Neural crest cell (in vitro differentiated cells): ENCODE measurements at places on chromosomes 3 and 15.
A peak's percentile ranks its signal among the peaks of the same experiment; 100 is the strongest.

GRCh38 chr15:70514251-70514650, 249.1 kb downstream of the UACA start:
- no peak for DNase-seq

DNA sequence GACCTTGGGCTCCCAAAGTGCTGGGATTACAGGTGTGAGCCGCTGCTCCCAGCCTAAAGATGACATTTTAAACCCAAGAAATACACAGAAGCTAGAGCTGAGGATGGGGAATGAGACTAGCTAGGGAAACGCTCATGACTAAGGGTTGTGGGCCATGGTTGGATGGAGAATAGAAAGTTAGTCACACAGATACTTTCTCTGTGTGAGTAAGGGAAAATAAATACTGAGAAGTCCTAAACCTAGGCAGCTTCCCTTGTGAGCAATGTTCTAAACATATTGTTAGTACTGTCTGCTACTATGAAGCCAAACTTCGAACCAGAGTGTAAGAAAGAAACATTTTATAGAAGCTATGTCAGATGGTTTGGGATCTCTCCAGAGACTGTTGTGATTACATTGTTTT, 304.8 kb upstream of the STAC start:
- no peak for DNase-seq

DNA sequence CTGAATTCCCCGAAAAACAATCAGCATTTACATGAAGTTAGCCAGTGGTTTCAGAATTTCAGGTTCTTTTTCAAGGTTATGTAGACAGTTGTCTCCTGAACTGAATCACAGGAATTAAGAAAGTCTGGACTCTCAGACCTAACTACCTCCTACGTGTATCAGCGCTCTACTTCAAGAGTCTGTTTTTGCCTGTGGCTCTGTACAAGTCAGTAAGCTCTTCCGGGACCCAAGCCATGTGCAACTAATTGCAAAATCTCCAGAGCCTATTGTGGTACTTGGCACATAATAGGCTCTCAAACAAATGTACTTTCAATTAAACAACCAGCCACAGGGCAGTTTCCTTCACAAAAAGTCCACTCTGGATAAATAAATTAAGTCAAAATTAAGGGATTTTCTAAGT, 414.2 kb downstream of the PDCD6IP start:
- no peak for DNase-seq

DNA sequence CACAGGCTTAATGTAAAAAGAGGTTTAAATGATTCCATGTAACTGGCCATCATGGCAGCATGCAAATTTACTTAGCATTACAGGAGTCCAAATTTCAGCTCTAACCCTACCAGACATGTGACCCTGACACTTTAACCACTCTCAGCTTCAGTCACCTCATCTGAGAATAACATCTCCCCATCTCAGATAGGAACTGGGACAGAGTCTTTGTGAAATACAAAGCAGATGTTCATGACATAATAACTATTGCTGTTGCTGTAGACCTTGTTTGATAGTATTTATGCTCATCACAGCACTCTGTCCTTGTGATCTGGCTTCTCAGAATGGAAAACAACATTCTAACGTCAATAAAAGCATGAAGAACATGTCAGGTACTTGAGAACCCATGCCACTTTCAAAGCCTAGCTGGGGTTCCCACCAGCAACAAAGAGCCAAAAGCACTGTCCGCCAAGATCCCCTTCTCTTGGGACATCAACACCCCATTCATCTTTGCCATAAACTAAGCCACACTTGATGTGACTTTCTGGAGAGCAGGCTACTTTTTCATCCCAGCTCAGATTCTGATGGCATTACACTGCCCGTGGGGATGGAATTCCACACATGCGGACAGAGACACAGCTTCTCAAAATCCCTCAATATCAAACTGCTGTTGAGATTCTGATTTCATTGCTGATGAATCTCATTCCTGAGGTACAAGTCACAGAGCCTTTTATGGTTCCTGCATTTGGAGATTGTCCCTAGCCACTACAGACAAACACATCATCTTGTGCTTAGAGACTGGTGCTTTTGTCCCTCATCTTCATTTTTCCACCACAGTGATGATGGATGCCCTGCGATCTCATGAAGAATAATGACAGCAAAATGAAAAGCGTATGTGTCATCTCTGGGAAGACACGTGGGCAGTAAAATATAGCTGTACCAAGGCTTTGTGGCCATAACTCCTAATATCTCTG, 202.7 kb downstream of the TNIK start:
- DNase-seq: no peak

DNA sequence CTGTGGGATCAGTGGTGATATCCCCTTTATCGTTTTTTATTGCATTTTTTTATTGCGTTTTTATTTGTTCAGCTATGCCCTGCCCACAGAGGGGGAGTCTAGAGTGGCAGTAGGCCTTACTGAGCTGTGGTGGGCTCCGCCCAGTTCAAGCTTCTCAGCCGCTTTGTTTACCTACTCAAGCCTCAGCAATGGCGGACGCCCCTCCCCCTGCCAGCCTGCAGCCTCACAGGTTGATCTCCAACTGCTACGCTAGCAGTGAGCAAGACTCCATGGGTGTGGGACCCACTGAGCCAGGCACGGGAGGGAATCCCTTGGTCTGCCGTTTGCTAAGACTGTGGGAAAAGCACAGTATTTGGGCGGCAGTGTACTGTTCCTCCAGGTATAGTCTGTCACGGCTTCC, 500.6 kb upstream of the MCTP2 start:
- no peak for DNase-seq

- no peak for DNase-seq
Measured at GRCh38 chr3:112561484-112561733, 353 bp downstream of the ATG3 start.

DNA sequence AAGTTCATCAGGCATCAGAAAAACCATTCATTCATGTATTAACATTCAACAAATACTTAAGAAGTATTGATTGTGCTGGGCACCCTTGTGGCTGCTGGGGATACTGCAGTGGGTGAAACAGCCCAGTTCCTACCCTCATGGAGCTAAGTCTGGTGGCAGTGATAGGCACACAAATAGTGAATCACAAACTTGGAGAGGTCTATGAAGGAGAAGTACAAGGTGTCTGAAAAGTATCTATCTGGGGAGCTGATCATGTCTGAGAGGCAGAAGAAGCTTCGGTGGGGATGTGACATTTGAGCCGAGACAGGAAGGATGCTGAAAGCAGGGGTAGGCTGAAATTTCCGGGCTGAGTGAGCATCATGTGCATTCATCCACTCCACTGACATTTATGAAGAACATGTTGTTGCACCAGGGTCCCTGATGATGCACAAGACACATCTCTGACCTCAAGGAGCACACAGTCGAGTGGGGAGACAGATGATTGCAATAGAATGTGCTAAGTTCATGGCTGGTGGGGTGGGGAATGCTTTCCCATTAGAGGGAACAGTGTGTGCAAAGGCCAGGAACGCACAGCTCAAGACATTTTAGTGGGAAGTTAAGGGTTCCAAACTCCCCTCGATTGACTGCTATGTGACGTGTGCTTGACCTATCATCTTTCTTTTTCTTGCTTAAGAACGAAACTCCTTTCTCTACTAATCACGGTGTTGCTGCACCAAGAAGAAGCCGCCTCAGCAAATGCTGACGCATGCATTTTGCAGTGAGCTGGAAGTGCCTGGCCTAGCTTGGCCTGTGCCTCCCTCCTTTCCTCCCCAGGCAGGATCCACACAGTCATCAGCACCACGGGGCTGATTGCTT, 309.1 kb upstream of the ICE2 start:
- no peak for DNase-seq

GRCh38 chr15:80662129-80662528, 33.0 kb upstream of the ABHD17C start:
- DNase-seq: no peak

- DNase-seq: no peak
Measured at GRCh38 chr3:132709761-132710160, 12.4 kb downstream of the NPHP3 start.

- DNase-seq: no peak
Measured at GRCh38 chr3:169496402-169496801, 167.1 kb downstream of the MECOM start.

DNA sequence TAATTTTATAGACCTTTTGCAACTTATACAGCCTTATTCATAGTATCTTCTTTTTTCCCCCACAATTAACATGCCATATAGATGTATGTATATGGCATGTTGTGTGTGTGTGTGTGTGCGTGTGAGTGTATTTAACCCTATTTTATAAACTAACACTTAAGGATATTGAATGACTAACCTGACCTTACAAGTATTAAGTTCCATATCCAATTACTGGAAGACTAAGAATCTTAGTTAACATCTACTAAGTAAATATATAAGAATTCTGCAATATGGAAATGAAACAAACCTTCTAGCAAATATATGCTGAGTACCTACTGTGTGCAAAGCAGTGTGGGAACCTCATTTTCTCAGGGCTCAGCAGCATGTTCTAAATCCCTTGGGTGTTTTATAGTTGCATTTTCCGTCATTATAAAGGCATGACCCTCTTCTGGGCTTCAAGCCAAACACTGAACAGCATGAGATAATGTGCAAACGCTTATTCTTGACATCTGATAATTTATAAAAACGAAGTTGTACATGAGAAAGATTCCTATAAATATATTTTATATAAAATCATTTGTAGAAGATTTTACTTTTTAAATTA, 105.5 kb downstream of the NLGN1 start:
- no peak for DNase-seq

DNA sequence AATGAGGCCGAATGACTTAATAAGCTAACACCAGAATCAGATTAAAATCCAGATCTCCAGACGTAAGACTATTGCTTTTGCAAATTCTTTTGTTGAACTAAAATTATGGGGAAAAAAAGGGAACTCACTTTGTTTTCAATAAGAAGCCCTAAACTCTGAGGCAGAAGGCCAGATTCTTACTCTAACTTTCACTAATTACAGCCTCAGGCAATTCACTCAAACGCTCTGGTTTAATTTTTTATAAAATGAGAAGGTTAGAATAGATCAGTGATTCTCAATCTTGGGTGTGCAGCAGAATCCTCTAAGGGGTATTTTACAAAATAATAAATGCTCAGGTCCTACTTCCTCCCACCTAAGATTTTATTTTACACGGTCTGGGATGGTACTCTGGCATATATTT, 38.1 kb downstream of the C3orf70 start:
- DNase-seq: no peak

DNA sequence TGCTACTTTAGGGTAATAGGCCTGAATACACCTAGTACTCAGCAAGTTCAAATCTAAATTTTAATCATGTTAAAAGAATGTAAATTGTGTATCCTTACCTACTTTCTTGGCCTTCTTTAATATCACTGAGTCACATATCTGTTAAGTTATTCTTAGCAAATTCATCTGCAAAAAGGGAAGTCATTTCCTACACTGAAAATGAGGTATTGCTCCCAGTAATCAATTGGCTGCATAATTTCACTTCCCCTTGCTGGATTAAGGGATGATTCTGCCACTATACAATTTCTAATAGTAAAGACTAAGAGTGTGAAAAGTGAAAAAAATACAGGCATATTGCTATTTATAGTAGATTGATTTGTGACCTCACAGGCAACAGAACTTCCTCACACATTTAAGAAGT, 47.8 kb downstream of the CCDC54 start:
- no peak for DNase-seq

- DNase-seq: no peak
Measured at GRCh38 chr15:64742385-64742784, 33.0 kb downstream of the RBPMS2 start.

- no peak for DNase-seq
Measured at GRCh38 chr15:25177955-25178801, 223.4 kb downstream of the SNRPN start.

DNA sequence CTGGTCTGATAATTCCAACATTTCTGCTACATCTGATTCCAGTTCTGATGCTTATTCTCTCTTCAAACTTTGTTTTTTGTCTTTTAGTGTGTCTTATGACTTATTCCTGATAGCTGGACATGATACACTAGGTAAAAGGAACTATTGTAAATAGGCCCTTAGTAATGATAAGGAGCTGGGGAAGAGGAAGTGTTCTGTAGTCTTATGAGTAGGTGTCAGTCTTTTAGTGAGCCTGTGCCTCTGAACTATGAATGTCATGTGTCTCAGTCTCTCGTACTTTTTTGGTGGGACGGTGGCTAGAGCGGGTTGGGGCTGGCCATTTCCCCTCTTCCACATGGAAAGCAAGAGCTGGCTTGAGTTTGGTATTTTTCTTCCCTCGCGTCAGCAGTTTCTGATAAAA, 41.2 kb downstream of the PCCB start:
- no peak for DNase-seq

DNA sequence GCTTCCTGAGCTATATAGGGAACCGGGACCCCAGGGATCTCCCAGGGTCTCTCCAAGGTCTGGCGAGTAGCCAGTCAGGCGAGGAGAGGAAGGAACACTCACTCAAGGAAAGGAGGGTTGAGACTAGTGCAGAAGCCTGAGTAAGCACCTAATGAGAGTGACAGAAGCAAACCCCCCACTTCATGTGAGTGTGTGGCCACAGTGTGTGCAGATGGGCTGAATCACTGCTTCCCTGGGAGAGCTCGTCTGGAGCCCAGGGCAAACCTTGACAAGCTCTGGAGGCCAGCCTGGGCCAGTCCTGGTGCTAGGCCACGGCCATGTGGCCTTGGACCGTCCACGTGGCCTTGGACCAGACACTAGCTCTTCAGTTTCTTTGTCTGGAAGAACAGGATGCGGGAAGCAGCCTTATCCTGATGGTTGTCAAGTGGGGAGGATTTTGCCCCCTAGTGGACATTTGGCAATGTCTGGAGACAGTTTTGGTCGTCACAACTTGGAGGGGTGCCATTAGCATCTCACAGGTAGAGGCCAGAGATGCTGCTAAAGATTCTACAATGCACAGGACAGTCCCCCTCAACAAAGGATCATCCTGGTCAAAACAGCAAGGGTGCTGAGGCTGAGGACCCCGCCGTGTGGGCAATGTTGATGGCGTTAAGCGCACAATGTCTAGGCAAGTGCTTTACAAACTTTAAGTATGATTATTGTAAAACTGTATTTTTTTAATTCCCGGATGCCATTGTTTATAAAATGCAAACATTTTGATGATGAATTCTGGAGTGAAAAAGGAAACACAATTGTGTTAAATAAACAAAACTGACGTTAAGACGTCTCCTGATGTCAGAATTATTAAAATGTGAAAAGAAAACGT, 34.8 kb upstream of the CTSH start:
- DNase-seq: peak; percentile 48

- no peak for DNase-seq
Measured at GRCh38 chr3:140122183-140122582, 187.2 kb downstream of the CLSTN2 start.

DNA sequence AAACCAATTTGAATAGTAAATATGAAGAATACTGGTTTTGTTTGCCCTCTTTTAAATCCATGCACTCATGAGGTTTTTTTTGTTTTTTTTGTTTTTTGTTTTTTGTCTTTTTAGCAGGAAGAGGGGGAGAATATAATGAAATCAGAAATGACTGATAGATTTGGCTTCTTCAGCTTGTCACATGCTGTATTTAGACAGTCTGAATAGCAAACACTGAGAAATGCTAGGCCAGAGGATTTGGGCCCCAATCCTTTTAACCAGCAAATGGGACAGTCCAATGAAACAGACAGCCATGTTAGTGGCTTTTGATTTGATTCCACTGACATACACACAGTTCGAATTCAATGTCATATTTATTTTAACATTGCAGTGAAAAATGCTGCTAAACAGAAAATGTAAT, 14.2 kb upstream of the CEP152 start:
- no peak for DNase-seq
